ENCODE measurements at places on chromosomes 2 and 18. TPM values are rescaled to one million over a fixed set of nuclear protein-coding genes. Genes with fewer than 3 reads are reported as not detected.

PKP4 gene
- 22.6 TPM for total RNA-seq

RTP5 gene
- total RNA-seq, result 0.24 TPM

TNFAIP6 gene
- total RNA-seq, result 13.7 TPM

EFHD1 gene
- 1.2 TPM for total RNA-seq

MOGAT1 gene
- not detected for total RNA-seq

M1AP gene
- 1.9 TPM for total RNA-seq

VWA3B gene
- 6.7 TPM for total RNA-seq

LINC00305 gene
- total RNA-seq, result not detected

HJURP gene
- total RNA-seq, result 3.9 TPM

GAREM1 gene
- 5.1 TPM for total RNA-seq

GAL3ST2 gene
- 2.2 TPM for total RNA-seq

ACTG2 gene
- 896 TPM for total RNA-seq

PCGF1 gene
- 13.5 TPM for total RNA-seq
